Activated T-helper 1 cell treated with anti-CD3 and anti-CD28 coated beads, Interleukin-2, amount 50 U/mL, for 16 hours (primary cell): ENCODE measurements at places on chromosomes 6 and 20.

DNA sequence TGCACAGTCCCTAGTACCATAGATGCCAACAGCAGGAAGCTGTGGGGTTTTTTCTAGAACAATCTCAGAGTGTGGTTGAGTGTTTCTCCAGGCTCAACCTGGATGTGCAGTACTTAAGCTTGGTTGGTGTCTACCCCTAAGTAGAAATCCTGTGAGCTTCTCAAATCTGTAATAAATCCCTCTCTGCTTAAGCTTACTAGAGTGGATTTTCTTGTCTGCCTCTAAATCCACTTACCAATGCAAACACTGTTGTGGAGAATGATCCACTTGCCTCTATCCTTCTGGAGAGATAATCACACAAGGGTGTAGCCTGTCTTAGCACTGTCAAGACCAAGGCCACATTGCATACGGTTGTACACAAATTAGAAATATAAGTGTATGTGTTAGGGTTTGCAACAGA lies 43.3 kb upstream of the CLIC5 start:
- DNase-seq = no peak

DNA sequence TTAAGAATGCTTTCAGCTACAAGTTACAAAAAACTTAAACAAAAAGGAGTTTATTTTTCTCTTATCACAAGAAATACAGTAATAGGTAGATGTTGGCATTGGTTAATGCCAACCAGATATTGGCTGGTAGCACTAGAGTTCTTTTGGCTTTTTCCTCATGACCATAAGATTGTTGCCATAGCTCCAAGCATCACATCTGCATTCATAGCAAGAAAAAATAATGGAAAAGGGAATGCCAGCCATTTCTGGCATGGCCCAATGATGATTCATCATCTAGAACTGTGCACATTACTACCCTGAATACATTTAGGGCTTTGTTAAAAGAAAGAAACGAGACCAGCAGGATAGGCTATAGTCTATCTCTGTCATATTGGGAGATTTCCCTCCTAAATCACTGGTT lies 20.8 kb upstream of the SIRT5 start:
- no peak for DNase-seq

DNA sequence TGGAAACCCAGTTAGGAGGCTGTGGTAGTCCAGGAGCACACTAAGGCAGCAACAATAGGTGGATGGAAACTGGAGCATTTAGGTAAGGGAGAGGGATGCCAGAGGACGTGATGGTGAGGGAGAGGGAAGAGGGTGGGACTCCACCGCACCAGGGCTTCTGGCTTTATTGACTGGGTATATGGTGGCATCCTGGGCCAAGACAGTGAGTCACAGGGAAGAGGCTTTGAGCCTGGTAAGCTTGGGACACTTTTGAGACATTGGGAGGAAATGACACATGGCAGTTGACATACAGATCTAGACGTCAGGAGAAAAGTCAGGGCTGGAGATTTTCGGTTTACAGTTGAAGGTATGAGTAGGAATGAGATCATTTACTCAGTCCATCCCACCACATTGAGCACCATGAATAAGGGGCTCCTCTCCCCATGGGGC lies 14.9 kb downstream of the NT5E start:
- DNase-seq = no peak

GRCh38 chr20:3885715-3886114 lies 3.5 kb upstream of the PANK2 start:
- no peak for DNase-seq

DNA sequence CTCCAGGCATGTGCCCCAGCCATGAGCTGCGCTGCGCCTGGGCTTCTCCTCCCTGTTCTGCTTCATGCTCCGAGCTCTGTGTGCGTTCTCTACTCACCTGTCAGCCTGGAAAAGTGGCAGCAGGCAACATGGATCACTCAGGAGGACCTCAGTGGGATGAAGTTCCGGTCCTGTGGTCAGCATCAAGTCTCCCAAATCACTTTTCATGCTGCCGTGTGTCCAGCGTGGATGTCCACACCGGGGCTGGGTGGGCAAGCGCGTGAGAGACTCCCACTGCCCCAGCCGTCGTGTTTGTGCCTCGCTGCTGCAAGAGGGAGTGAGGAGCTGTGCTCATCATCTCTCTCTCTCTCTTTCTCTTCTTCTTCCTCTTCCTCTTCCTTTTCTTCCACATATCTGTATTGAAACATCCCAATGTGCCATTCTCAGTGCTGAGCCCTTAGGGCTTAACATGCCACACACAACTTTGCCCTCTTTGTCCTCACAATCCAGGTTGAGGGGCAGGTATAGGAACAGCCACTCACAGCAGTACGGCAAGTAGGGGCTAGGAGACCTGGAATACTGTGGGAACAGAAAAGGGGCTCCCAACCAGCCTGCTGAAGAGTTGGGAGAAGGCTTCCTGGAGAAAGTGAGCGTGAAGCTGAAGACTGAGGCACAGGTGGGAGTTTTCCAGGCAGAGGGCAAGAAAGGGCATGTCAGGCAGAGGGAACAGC lies 3.8 kb upstream of the PDYN start:
- DNase-seq = no peak

DNA sequence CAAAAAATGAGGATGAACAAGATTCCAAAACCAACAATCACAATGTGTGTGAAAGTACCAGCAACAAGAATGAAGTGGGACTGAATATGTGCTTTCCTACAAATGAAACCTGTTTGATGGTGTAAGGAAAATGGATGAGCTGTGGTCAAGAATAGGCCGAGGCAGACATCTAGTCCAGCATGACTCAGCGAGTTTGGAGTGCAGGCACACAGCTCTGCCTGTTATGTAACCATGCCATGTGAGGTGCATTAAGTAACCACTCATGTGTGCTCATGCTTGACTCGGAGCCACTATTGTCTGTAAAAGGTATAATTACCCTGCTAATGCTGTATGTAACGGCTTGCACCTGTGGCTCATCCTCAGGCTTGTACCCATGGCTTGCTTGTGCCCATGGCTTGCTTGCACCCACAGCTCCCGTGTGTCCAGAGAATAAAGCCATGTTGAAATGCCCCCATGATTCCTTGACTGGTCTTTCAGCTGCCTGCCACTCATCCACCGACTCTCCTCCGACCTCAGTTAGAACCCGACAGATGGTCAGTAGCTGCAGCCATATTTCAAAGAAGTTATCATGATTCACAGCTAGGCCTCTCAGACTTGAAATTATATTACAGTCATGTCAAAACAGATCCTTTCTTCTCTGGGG lies 98.7 kb downstream of the BACH2 start:
- no peak for DNase-seq
